Activated T-helper 1 cell treated with anti-CD3 and anti-CD28 coated beads, Interleukin-2, amount 50 U/mL, for 16 hours (primary cell): ENCODE measurements at places on chromosomes 13 and 19.

GRCh38 chr13:41775251-41775650 lies 185.7 kb downstream of the VWA8 start:
- DNase-seq, result no peak

DNA sequence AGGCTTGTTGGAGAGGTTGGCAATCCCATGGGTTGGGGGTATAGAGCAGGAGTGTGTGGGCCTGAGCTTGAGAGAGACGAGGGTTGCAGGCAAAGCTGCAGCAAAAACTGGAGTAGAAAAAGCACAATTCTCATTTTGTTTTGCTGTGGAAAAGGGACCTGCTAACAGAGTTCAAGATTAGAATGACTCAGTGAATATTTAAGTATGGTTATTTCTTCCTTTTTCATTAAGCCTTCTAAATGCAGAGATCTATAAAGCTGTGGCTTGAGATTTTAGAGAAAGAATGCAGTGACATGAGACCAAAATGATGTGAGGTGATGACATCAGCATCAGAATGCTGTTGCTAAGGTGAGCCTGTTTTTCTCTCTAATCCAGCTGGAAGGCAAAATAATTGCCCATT lies 10.8 kb upstream of the MBNL2 start:
- DNase-seq, result no peak

DNA sequence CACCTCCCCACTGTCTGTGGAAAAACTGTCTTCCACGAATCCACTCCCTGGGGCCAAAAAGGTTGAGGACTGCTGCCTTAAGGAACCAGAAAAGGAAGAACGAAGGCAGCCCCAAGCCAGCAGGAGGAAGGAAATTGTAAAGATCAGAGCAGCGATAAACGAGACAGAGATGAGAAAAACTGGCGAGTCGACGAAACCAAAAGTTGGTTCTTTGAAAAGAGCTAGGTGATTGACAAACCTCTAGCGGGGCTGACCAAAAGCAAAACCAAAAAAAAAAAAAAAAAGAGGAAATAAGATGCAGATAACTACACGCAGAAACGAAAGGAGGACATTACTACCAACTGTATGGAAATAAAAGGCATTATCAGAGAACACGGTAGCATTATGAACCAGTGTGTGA lies 76.9 kb downstream of the GADD45B start:
- DNase-seq, result no peak

DNA sequence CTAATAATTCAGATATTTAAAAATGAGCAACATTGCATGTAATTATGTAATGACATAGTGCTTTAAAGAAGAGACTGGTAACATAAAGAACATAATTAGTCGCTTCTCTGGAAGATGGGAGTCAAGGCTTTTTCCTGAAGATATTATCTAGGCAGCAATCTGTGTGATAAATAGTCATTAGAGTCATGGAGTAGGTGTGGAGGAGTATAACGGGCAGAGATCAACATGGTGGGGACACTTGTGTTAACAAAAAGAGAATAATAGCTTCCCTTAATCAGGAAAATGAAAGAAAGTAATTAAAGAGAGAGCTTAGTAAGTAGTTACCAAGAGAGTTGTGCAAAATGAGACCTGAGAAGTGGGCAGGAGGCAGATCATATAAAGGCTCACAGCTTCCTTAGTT lies 1417.1 kb upstream of the ATXN8OS start:
- DNase-seq, result no peak

DNA sequence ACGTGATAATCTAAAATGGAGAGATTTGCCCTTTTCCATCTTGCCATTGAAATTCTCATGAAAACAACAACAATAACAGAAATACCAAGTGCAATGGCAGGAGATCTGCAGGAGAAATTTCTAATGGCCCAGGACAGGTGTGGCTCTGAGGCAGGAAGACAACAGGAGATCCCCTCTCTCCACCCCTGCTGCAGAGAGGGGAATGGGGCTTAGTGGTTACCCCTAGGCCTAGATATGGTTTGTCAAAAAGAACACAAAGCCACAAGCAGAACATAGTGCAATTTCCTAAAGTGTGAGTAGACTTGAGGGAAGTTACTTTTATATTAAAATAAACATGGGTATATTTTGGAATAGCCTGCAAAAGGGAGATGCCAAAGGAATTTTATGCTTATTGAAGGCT lies 369.5 kb downstream of the KCNRG start:
- DNase-seq, result no peak
